ENCODE measurements at places on chromosomes 4 and X.

- no peak for DNase-seq
Observed at GRCh38 chr4:646460-646859, 21.1 kb downstream of the PDE6B start.

DNA sequence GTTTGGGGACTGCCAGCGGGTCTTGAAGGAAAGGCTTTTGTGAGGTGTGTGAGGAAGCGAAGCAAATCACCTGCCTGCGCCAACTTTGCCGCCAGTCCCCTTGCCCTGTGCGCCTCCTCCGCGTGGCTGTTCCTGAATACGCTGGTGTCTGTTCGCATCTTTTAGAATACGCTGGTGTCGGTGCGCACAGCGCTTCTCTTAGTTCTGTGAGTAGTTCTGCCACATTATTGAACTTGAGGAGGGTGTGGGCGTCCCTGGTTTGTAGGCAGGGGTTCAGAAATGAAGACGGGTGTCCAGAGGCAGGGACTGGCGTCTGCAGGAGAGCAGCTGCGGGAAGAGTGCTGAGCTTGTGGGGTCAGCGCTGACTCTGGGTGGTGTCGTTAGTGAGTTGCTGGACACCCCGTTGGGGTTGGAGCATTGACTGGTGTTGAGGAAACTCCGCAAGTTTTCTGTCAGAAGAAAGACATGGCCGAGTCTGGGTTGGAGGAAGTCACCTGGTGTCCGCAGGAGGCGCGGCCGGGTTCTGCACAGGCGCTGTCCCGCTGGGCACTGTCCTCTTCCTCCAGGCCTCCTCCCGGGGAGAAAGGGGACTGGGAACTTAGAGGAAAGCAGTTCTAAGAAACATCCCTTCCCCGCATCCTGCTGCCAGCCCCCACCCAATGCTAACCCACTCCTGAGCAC lies 930 bp downstream of the ZNF718 start:
- DNase-seq: no peak

DNA sequence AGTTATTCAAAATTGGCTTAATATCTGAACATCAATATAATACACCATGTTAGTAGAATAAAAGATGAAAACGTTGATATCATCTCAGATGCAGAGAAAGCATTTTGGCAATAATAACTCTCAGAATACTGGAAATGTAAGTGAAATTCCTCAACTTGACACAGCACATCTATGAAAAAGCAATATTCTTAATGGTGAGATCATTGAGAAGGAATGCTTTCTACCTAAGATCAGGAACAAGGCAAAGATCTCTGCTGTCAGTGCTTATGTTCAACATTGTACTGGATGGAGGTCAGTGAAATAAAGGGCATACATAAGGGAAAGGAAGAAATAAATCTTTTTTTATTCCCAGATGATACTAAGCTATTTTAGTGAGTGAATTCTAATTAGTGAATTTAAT lies 40.6 kb downstream of the MRPL1 start:
- DNase-seq: no peak

- DNase-seq: no peak
Observed at GRCh38 chrX:132118358-132118757, 9.5 kb downstream of the FRMD7 start.

- no peak for DNase-seq
Observed at GRCh38 chr4:168919706-168920324, 90.2 kb downstream of the CBR4 start.

DNA sequence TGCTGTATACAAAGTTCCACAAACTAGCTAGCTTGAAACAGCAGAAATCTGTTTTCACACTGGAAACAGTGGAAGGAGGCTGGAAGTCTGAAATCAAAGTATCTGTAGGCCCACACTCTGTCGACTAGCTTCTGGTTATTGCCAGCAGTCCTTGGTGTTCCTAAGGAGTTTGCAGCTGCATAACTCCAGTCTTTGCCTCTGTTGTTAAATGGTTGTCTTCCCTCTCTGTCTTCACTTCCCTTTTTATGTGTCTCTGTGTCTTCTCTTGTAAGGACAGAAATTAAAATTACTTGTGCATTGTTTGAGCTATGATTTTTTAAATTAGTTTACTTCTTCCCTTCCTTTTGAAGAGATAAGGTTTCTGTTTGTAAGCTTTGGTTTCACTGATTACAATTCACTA lies 8.2 kb downstream of the MTHFD2L start:
- no peak for DNase-seq

DNA sequence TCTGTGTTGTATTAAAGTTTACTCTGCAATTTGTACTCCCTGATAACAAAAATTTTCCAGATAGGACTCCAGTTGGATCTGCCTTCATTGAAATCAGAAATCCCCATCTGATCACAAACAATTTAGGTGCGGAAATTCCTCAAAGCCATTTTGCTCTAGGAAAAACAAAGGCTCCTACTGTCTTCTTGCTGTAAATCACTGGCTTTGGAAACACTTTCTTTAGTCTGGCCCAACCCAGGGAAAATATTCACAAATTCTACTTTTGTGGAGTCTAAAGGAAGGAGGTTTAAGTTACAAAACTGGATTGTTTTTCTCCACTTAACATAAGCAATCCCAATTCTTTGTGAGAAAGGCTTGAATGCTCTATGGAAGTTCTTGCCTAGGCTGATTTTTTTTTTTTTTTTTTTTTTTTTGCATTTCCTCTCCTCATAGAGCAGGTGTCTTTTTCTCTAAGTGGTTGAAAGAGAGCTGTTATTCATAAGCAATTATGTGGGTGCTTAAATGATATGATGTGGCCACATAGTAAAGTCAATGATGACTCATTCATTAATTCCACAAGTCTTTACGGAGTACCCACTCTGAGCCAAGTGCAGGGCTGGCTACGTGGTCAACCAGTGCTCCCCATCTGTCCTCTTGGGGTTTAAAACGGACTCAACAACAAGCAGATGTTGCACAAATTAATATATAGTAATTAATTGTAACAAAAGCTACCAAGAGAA lies 261.4 kb downstream of the LDB2 start:
- DNase-seq: no peak

GRCh38 chrX:69133921-69134542 lies 31.2 kb downstream of the PJA1 start:
- no peak for DNase-seq

- DNase-seq: no peak
Observed at GRCh38 chr4:180695851-180696250, 1547.4 kb upstream of the TENM3 start.

GRCh38 chrX:71911731-71912050 lies 1.0 kb downstream of the NHSL2 start:
- no peak for DNase-seq

Data from stimulated activated CD8-positive, alpha-beta memory T cell treated with anti-CD3 and anti-CD28 coated beads, Interleukin-12 subunit alpha, Interleukin-12 subunit beta, amount 100 ng/mL, for 4 hours (primary cell).